ENCODE measurements at places on chromosomes 4 and X. TPM values are rescaled to one million over a fixed set of nuclear protein-coding genes. Genes with fewer than 3 reads are reported as not detected.

- H3K4me1 ChIP-seq: peaks cover under 1% of the 10 kb centered on the region
These were observed 1667.9 kb upstream of the PCDH7 start for GRCh38 chr4:29052266-29052665.

- no peaks in the 10 kb centered on the region for H3K27me3 ChIP-seq
- peaks cover 3% of the 10 kb centered on the region for H3K4me1 ChIP-seq
- H3K27ac ChIP-seq: no peak overlapping the region
These were observed 51.3 kb downstream of the DTHD1 start for GRCh38 chr4:36332782-36333131.

DNA sequence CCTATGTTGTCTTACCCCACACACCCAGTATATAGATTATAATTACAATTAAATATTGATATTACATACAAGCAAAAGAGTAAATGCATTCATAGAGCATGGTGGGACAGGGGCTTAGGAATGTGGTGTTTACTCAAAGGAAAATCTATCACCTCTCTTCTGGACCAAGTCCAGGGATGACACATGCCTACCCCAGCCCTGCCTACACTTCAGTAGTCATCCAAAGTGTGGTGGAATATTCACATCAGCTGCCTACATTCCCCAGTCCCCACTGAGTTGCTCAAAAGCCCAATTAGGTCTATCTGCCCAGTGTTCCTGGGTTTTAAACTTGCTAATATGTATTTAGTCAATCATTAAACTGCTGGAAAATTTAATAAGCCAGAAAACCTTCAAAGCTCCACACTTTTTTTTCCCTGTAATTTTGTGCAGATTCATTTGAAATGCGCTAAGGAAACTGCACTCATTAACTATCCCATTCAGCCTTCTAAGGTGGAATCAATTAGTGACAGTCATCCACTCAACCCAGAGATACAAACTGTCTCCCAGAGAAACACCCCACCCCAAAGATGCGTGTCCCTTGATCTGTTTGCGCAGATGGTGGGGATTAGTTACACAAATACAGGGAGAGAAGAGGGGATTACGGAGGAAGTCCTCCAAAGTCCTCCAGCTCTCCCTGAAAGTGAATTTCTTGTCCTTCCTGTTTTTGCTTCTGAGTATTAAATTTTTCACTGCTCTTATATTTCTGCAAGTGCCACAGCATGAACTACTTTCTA lies 91.7 kb upstream of the KDR start:
- H3K4me3 ChIP-seq: no peak overlapping the region
- no peaks in the 10 kb centered on the region for H3K36me3 ChIP-seq
- DNase-seq: no peak
- H3K4me1 ChIP-seq: peaks cover 5% of the 10 kb centered on the region

DNA sequence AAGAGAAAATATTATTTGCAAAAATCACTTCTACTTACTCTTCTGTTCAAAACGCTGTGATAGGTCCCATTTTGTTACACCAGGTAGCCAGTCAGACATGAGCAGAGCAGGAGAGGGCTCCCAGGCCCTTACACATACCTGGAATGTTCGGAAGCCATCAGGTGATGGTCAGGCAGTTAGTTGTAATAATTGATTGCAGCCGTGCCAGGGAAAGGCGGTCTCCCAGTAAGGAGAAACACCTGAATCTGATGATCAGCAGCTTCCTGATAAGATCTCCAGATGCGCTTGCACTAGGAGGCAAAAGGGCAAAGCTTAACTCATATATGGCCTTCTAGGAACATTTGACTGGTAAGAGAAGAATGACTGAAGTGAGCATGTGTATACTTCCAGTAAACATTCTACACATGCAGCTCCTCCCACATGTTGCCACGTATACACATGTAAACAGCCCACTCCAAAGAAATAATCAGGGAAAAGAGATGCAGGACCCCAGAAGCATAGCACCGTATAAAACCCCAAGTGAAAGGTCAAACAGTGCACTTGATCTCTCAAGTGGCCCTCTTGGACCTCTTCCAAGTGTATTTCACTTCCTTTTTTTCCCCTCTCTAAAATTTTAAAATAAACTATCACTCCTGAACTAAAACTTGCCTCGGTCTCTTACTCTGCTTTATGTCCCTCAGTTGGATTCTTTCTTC lies 1338.0 kb downstream of the FSTL5 start:
- no peaks in the 10 kb centered on the region for H3K4me1 ChIP-seq
- H3K4me3 ChIP-seq: no peak overlapping the region
- no peak for DNase-seq
- H3K27ac ChIP-seq: no peak overlapping the region
- no peaks in the 10 kb centered on the region for H3K36me3 ChIP-seq

GRCh38 chr4:123505095-123506010 lies 108.8 kb downstream of the SPRY1 start:
- DNase-seq: peak; percentile 68
- H3K4me1 ChIP-seq: peaks cover 7% of the 10 kb centered on the region
- peak overlapping the region; percentile 43 for H3K27ac ChIP-seq
- no peaks in the 10 kb centered on the region for H3K27me3 ChIP-seq

GRCh38 chr4:81876106-81876505 lies 404.4 kb upstream of the RASGEF1B start:
- no peak for DNase-seq
- no peak overlapping the region for H3K4me3 ChIP-seq
- no peaks in the 10 kb centered on the region for H3K36me3 ChIP-seq
- H3K4me1 ChIP-seq: no peaks in the 10 kb centered on the region
- H3K27ac ChIP-seq: no peak overlapping the region
- no peaks in the 10 kb centered on the region for H3K27me3 ChIP-seq

- H3K36me3 ChIP-seq: no peaks in the 10 kb centered on the region
- DNase-seq: peak; percentile 90
- H3K27ac ChIP-seq: peak overlapping the region; percentile 68
- H3K4me3 ChIP-seq: no peak overlapping the region
These were observed 267.8 kb upstream of the ANKRD50 start for GRCh38 chr4:124980276-124980752.

HEPH gene
- total RNA-seq: 83.9 TPM

FRAS1 gene
- total RNA-seq: 24.6 TPM

DNA sequence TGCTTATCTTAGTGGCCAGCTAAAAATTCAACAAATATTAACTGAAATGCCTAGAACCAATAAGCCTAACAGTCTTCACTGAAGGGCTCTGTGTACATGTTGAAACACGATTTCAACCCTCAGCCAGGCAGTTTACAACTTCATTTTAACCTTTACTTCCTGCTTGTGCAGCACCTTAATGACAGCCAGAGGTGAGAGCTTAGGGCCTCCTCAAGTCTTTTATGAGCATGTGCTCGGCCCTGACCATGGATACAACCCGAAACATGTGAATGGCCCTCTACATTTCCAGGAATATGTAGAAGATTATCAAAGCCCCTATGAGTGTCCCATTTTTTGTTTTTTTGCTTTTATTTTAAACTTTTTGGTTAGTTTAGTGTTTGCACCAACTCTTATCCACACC lies 88.3 kb downstream of the MSN start:
- no peak for DNase-seq
- peaks cover 3% of the 10 kb centered on the region for H3K27me3 ChIP-seq
- H3K36me3 ChIP-seq: no peaks in the 10 kb centered on the region
- no peak overlapping the region for H3K27ac ChIP-seq
- no peaks in the 10 kb centered on the region for H3K4me1 ChIP-seq
- H3K4me3 ChIP-seq: no peak overlapping the region

C1QTNF7 gene
- not detected for total RNA-seq

DNA sequence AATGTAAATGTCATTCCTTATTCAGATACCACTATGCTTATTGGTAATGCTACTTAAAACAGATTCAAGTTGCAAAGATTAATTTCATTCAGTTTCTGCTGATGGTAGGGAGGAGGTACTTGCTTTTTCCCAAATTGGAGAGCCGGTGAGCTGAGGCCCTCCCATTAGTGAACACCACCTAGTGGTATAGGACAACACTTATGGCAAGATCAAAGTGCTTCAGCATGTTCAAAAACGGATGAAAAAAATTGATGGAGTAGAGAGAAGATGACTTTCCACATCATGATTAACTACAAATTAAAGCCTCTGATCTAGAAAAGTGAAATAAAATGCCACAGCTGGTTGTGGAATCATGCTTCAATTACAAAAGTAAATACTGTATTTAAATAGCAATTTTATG lies 112.9 kb downstream of the MBNL3 start:
- no peaks in the 10 kb centered on the region for H3K36me3 ChIP-seq
- no peaks in the 10 kb centered on the region for H3K27me3 ChIP-seq
- H3K27ac ChIP-seq: no peak overlapping the region
- H3K4me1 ChIP-seq: no peaks in the 10 kb centered on the region
- H3K4me3 ChIP-seq: no peak overlapping the region

DNA sequence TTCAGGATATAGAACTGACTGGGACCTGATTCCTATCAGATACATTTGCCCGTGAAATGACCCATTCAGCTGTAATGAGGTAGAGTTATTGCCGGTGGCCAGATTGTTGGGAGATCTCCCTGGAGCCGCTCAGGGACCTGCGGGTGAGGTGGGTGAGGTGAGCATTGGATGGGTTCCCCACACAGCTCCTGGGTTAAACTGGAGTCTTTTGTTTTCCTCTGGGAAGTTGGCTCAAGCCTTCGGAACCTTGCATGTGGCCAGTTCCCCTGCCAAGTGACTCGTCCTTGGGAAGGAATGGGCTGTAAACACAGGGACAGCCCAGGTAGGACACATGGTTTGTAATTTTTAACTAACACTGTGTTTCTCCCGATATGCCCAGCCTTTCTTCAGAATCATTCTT lies 31.6 kb upstream of the KIT start:
- H3K27ac ChIP-seq: no peak overlapping the region
- no peaks in the 10 kb centered on the region for H3K4me1 ChIP-seq
- no peaks in the 10 kb centered on the region for H3K36me3 ChIP-seq

GRCh38 chr4:37477126-37477525 lies 209.1 kb downstream of the RELL1 start:
- H3K36me3 ChIP-seq: no peaks in the 10 kb centered on the region
- H3K4me1 ChIP-seq: no peaks in the 10 kb centered on the region
- H3K4me3 ChIP-seq: no peak overlapping the region
- DNase-seq: no peak
- no peak overlapping the region for H3K27ac ChIP-seq

GRCh38 chr4:15913631-15913970 lies 24.9 kb downstream of the FGFBP1 start:
- H3K27me3 ChIP-seq: no peaks in the 10 kb centered on the region
- peak overlapping the region; percentile 97 for H3K27ac ChIP-seq
- peaks cover 31% of the 10 kb centered on the region for H3K4me1 ChIP-seq
- DNase-seq: peak; percentile 99

GRCh38 chr4:148850257-148850995 lies 408.2 kb upstream of the NR3C2 start:
- H3K27ac ChIP-seq: no peak overlapping the region
- no peaks in the 10 kb centered on the region for H3K4me1 ChIP-seq
- no peak overlapping the region for H3K4me3 ChIP-seq
- no peaks in the 10 kb centered on the region for H3K27me3 ChIP-seq

DNA sequence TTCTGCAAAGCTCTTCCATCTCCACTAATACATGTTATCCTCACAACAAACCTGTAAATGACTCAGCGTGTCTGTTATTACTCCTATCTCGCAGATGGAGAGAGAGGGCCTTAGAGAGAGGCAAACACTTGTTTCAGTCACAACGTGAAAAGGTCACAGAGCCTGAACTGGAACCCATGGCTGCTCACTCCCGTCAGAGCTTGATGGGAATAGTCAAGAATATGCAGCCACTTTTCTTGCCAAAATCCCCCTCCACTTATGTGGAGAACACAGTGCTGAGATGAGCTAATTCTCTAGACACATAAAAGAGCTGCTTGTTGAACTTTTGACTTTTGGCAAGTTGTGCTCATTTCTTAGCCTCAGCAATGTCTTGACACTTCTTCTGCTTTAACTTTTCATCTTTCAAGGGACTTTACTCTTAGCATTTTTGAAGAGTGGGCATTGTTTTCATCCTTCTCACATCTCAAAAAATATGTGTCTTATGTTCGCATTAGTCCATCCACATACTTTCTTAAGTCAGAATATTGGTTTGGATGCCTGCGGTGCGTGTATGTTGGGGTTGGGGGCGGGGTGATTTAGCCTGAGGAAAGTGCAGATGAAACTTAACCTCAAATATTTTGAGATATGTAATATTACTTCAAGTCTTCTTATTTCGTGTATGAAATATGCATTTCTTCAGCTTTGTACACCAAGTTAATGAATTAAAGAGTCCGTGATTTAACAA lies 69.2 kb downstream of the SYNPO2 start:
- no peak overlapping the region for H3K4me3 ChIP-seq
- no peaks in the 10 kb centered on the region for H3K36me3 ChIP-seq
- peak; percentile 67 for DNase-seq

GRCh38 chrX:17192106-17192505 lies 182.9 kb upstream of the NHS start:
- H3K27ac ChIP-seq: no peak overlapping the region
- DNase-seq: peak; percentile 45
- no peak overlapping the region for H3K4me3 ChIP-seq
- no peaks in the 10 kb centered on the region for H3K27me3 ChIP-seq
- no peaks in the 10 kb centered on the region for H3K36me3 ChIP-seq

DNA sequence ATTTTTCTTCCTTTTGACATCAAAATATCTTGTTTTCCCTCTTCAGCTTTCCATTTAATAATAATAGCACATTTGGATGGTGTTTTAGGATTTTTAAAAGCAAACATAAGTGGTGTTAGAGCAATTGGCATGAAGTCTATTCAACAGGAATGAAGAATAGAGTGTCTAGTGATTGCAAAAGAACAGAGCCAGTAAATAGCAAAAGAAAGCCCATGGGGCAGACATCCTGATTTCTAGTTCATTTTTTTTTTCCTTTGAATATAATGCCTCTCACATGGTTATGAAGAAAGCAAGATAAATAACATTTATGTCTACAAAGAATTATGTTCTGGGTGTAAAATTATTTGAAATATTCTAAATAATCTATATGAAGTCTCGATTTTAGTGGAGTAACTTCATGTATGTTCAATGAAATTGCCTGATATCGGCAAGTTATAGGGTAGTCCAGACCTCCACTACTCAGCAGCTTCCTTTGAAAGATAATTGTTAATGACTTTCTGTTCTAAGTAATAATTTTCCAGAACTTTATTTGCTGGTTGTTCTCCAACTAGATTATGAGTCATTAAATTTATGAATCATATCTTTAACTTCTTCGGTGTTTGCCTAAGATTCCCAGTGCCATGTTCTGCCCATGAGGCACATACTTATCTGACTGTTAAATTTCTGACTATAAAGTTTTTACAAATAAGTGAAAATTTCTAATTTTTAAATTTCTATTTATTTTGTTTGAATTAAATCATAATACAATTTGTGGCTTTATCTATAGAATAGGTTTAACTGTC lies 587.9 kb downstream of the TLL1 start:
- no peaks in the 10 kb centered on the region for H3K4me1 ChIP-seq
- H3K27ac ChIP-seq: no peak overlapping the region
- no peaks in the 10 kb centered on the region for H3K27me3 ChIP-seq
- H3K4me3 ChIP-seq: no peak overlapping the region

SPOCK3 gene
- 0.36 TPM for total RNA-seq

DNA sequence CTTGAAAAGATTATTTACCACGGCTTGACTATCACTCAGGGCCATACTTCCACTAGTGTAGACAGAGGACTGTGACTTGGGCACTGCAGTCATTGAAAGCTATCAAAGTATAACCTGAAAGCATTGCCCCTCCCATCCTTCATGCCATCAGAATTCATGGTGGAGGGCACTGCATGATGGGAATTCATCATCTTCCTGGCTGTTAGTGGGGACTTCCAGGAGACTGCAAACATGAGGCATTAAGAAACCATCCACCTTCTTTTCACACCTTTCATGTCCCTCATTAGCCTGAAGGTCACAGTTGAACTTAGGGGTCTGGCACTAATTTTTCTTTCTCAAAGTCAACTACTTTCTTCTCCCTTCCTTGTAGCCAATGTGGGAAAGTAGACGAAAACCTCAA lies 25.8 kb downstream of the VSIG4 start:
- DNase-seq: no peak
- no peak overlapping the region for H3K4me3 ChIP-seq
- H3K36me3 ChIP-seq: no peaks in the 10 kb centered on the region
- H3K27ac ChIP-seq: no peak overlapping the region
- no peaks in the 10 kb centered on the region for H3K4me1 ChIP-seq
- no peaks in the 10 kb centered on the region for H3K27me3 ChIP-seq

SLC10A7 gene
- total RNA-seq: 8.9 TPM
